Kidney (tissue), 22 donors: ENCODE measurements at places on chromosomes 13 and 19. TPM values are rescaled to one million over a fixed set of nuclear protein-coding genes. Genes with fewer than 3 reads are reported as not detected.

ZNF497 gene
- total RNA-seq, result 5.0 TPM

DNA sequence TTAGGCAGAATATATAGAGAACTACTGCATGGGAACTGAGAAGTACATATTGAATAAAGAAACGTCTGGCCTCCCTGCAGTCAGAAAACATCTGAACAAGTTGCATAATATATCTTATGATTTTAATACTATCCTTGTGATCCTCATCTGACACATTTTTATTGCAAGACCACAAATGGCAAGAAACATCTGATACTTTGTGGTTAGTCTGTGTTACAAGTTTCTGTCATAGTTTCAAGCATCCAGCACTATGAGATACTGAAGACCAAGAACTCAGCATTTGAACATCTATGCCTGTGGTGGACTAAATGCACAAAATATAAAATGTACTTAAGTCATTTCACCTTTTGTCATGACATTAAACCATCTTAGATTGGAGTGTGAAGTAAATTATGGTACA, 1175.8 kb upstream of the MIR17HG start:
- no peak for DNase-seq

FFAR2 gene
- total RNA-seq, result 0.22 TPM

GRCh38 chr13:23855360-23855759, 33.8 kb downstream of the MIPEP start:
- DNase-seq, result no peak

RPL18 gene
- 986 TPM for total RNA-seq

DNA sequence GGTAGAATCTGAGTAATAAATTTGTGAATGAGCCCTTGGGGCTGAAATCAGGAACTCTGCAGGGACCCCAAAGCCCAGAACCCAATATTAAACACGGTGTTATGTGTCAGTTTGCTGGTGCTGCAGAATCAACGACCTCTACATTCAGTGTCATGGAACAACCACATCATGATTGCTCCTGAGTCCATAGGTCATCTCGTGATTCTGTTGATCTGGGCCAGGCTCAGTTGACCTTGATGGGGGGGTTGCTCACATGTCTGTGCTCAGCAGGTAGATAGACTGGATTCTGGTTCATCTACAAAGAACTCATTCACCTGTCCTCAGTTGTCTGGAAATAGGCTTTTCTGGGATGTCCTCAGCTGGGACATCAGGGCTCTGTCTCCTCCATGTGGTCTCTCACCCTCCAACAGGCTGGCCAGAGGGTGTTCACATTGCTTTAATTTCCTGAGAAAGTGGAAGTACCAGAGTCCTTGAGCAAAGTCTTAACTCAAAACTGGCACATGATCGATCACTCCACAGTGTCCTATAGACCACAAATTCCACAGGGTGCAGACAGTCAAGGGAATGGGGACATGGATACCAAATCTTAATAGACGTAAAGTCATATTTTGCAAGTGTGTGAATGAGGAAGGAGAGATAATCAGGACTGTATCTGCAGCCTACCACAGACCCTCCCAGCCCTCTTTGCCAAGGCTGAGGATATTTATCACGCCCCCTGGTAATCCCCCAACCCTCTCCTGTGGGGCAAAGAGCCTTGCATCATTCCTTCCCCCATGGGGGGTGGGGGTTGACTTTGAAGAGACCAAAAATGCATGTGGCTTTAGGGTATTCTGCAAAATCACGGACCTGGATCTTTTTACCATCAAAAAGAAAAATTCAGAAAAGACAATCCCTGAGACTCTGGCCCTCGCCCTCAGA, 39.3 kb upstream of the IGFL1 start:
- DNase-seq, result no peak

SPRYD7 gene
- 6.6 TPM for total RNA-seq

DNA sequence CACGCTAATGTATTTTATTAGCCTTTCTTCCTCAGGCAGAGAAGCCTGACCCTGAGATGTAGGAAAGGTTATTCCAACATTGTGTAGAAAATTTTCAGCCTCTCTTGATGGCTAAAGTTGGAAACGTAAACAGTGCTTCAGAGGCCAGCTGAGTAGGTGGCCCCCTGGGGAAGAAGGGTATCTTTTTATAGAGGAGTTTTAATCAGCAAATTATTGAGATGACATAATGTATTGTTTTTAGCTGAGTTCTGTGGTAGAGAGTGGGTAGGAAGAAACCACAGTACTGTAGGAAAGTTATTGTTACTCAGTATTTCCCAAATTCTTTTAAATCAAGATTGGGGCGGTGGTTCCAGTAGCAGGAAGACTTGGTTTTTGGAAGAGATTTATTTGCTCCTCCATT, 268.8 kb downstream of the DLEU7 start:
- DNase-seq, result no peak

- peak; percentile 69 for DNase-seq
Observed at GRCh38 chr13:48235341-48236135, 2.5 kb downstream of the ITM2B start.

HCN2 gene
- total RNA-seq, result 0.31 TPM

- DNase-seq, result no peak
Observed at GRCh38 chr13:59360108-59360507, 803.6 kb downstream of the DIAPH3 start.

GRCh38 chr19:29882719-29883105, 59.3 kb upstream of the URI1 start:
- DNase-seq, result no peak

DNA sequence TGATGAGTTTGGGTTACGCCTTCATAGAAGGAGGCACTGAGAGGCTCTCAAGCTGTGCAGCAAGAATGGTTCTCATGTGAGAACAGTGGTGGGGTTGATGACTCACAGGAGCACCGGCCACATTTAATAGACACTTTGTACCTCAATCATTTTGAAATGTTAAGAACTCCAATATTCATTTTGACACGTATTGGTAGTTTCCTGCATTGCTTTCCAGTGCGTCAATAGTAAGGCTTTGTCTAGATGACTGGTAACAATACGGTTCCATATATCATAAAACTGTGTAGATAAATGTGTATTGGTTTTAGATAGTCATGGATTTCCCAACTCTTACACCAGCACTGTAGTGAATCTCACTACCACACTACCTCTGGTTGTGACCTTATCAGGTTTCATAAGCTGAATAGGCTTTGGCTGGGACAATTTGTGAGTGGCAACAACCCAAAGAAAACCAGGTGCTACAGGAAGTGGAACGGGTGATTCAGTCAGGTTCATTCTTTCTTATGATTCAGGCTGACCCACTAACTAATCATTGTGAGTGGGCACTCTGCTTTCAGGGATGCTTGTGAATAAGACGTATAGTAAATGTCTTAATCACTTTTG, 362.6 kb downstream of the KLF5 start:
- no peak for DNase-seq

DNA sequence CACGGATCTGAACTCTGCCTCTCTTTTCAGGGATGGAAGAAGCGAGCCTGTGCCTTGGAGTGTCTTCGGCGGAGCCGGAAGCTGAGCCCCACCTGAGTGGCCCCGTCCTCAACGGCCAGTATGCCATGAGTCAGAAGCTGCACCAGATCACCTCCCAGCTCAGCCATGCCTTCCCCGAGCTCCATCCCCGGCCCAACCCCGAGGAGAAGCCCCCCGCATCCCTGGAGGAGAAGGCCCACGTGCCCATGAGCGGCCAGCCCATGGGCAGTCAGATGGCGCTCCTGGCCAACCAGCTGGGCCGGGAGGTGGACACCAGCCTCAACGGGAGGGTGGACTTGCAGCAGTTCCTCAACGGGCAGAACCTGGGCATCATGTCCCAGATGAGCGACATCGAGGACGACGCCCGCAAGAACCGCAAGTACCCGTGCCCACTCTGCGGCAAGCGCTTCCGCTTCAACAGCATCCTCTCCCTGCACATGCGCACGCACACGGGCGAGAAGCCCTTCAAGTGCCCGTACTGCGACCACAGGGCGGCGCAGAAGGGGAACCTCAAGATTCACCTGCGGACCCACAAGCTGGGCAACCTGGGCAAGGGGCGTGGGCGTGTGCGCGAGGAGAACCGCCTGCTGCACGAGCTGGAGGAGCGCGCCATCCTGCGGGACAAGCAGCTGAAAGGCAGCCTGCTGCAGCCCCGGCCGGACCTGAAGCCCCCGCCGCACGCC, 71.5 kb downstream of the ZNF536 start:
- DNase-seq, result no peak
